ENCODE measurements at places on chromosomes 2 and 18. TPM values are rescaled to one million over a fixed set of nuclear protein-coding genes. Genes with fewer than 3 reads are reported as not detected.

Gene STARD7
- total RNA-seq, result 69.5 TPM

DNA sequence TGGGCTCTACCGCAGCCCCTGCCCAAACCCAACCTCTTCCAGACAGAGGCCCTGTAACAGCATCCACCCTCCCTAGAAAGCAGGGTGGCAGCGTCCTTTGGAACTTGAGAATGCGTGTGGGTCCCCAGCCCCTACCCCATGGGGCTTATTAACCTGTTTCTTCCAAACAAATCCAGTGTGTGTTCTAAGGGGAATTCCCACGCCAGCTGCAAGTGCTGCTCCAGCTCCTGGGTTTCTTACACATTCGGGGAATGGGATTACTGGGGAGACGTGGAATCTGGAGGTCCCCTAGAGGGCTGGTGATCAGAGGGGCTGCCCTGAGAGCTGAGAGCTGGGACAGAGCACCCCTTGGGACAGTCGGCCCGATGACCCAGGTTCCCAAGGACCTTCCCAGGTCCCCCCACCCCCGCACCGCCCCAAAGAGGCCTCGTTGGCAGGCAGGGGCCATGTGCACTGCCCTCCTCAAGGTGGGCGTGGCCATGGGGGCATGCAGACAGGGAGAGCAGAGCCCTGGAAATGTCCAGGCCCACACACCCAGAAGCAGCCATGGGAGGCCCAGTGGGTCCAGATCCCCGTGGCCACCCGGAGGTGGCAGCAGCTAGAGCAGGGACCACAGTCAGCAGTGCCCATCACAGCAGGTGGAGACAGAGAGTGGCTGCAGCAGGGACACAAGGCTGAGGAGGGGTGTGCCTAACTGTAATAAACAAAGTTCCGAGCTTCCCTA is 18.8 kb upstream of the TEX44 start:
- no peaks in the 10 kb centered on the region for H3K27me3 ChIP-seq
- no peak for DNase-seq
- H3K36me3 ChIP-seq, result no peaks in the 10 kb centered on the region

- no peak overlapping the region for H3K4me3 ChIP-seq
- no peaks in the 10 kb centered on the region for H3K36me3 ChIP-seq
- no peak overlapping the region for H3K27ac ChIP-seq
- no peaks in the 10 kb centered on the region for H3K4me1 ChIP-seq
These were observed 78.2 kb downstream of the CAPN13 start for GRCh38 chr2:30729031-30729430.

Gene YES1
- 92.1 TPM for total RNA-seq

GRCh38 chr2:99819766-99820165 is 322.6 kb downstream of the AFF3 start:
- H3K4me1 ChIP-seq, result no peaks in the 10 kb centered on the region
- no peaks in the 10 kb centered on the region for H3K36me3 ChIP-seq
- H3K27me3 ChIP-seq, result no peaks in the 10 kb centered on the region
- H3K27ac ChIP-seq, result no peak overlapping the region
- H3K4me3 ChIP-seq, result no peak overlapping the region

Gene TMEM127
- 40.0 TPM for total RNA-seq

DNA sequence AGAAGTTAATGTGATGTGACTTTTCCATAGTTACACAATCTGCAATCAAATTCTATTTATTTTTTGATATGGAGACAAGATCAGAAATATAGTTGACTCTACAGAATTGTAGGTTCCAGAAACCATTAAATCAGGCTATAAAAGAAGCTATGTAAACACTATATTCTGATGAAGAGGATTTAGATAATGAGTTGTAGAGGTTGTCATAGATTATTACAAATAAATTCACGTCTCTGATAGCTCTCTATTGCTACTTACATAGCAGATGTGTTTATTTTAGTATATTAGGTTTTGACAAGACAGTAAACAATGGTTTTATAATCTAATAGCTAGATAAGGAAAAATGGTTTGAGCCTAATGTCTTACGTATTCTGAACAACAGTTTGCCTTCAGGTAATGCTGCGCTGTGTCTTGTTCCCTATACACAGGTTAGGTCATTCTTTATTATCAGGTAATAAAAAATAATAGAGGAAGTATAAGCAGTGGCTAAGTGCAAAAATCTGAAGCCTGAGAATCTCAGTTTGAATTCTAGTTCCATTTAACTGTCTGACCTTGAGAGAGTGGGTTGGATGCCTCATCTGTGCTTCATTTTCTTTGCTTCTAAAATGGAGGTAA is 93.4 kb downstream of the PPP1R1C start:
- no peak for DNase-seq
- no peaks in the 10 kb centered on the region for H3K4me1 ChIP-seq
- H3K4me3 ChIP-seq, result no peak overlapping the region
- H3K27me3 ChIP-seq, result no peaks in the 10 kb centered on the region
- H3K27ac ChIP-seq, result no peak overlapping the region
- H3K36me3 ChIP-seq, result no peaks in the 10 kb centered on the region

Gene SMYD1
- not detected for total RNA-seq

- H3K4me3 ChIP-seq, result no peak overlapping the region
- no peak for DNase-seq
- H3K36me3 ChIP-seq, result no peaks in the 10 kb centered on the region
- no peaks in the 10 kb centered on the region for H3K4me1 ChIP-seq
- no peak overlapping the region for H3K27ac ChIP-seq
These were observed 82.9 kb downstream of the DYSF start for GRCh38 chr2:71536226-71536671.

Gene CYTIP
- total RNA-seq, result 12.5 TPM

- H3K4me1 ChIP-seq, result no peaks in the 10 kb centered on the region
- no peak for DNase-seq
- no peak overlapping the region for H3K27ac ChIP-seq
- H3K36me3 ChIP-seq, result no peaks in the 10 kb centered on the region
- no peak overlapping the region for H3K4me3 ChIP-seq
These were observed 16.2 kb downstream of the IL18RAP start for GRCh38 chr2:102439065-102439695.

Gene LONRF2
- total RNA-seq, result 9.6 TPM

- H3K36me3 ChIP-seq, result no peaks in the 10 kb centered on the region
- no peak overlapping the region for H3K4me3 ChIP-seq
- H3K27me3 ChIP-seq, result no peaks in the 10 kb centered on the region
- H3K4me1 ChIP-seq, result no peaks in the 10 kb centered on the region
These were observed 117.3 kb upstream of the STON1 start for GRCh38 chr2:48412443-48413250.

Gene GKN2
- not detected for total RNA-seq

- H3K36me3 ChIP-seq, result no peaks in the 10 kb centered on the region
- no peak overlapping the region for H3K27ac ChIP-seq
- no peaks in the 10 kb centered on the region for H3K4me1 ChIP-seq
- no peaks in the 10 kb centered on the region for H3K27me3 ChIP-seq
These were observed 408.9 kb upstream of the LRATD1 start for GRCh38 chr2:14223576-14223975.

Gene GNAL
- 23.3 TPM for total RNA-seq

Gene SH3YL1
- 32.9 TPM for total RNA-seq

Measured in vagina (tissue), 2 donors.